T-helper 2 cell treated with Interferon-gamma antibody and Interleukin-4, amounts not matched to agents 5 μg/mL and 100 μg/mL, for 36 hours (primary cell): ENCODE measurements at places on chromosomes 4 and X.

- H3K4me3 ChIP-seq = peak overlapping the region; percentile 84
- H3K27ac ChIP-seq = no peak overlapping the region
- DNase-seq = no peak
- peaks cover 11% of the 10 kb centered on the region for H3K4me1 ChIP-seq
- peaks cover 4% of the 10 kb centered on the region for H3K36me3 ChIP-seq
These were observed 1.1 kb upstream of the UBE2A start for GRCh38 chrX:119573222-119573621.

GRCh38 chr4:119233750-119234149, 21.2 kb downstream of the USP53 start:
- H3K27ac ChIP-seq = peak overlapping the region; percentile 54
- H3K4me3 ChIP-seq = peak overlapping the region; percentile 47

DNA sequence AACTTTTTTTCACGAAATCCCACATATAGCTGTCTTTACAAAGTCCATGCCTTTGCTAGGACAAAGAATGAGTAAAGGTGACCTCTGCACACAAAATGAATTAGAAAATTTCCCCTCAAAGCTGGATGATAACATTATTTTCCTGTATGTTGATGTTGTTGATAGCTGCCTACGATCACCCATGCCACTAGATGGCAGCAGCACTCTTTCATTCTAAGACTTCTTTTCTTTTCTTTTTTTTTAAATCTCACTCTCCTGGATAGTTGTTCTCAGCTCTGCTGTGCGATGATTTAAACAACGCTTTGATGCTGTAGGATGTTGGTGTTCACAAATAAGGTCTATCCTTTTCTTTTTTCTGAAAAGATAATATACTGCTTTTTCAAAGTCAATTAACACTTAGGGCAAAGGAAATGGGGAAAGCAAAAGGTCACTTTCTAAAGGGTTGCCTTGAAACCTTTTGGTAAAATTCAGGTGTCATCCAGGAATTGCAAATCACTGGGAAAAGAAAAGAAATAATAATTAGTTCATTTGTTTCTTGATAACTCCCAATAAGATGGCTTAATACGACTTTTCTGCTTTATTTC, 266.8 kb downstream of the C4orf33 start:
- H3K27me3 ChIP-seq = peaks cover 2% of the 10 kb centered on the region
- peak; percentile 7 for DNase-seq
- no peak overlapping the region for H3K4me3 ChIP-seq
- H3K27ac ChIP-seq = no peak overlapping the region

DNA sequence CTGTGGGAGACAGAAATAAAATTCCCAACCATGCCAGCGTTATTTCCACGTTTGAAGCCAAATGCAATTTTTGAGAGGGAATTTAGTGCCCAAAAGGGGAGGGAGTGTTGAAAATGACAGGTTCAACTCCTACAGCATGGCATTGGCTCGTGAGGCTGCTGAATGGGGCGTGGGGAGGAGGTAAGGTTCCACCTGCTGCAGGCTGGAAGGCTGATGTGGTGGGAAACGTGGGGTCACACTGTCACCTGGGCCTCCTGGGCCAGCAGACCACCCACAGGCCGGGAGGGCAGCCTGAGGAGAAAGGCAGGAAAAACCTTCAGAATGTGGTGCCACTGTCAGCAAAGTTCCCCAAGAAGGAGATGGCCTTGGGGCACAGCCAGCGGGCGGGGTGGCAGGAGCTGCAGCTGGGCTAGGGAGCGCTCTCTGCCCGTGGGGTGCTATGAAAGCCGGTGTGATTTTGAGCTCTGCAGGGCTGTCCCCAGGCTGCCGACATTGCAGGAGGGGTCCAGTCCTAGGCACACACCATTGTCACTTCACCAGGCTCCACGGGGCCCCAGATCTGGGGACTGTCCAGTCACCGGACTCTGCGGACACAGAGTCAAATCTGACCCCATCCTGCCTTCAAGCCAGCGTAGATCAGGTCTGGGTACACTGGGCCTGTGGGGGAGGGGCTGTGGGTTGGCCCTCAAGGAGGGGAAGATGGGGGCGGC, 19.6 kb downstream of the MSANTD1 start:
- no peaks in the 10 kb centered on the region for H3K4me1 ChIP-seq
- peaks cover 14% of the 10 kb centered on the region for H3K27me3 ChIP-seq
- no peaks in the 10 kb centered on the region for H3K36me3 ChIP-seq

DNA sequence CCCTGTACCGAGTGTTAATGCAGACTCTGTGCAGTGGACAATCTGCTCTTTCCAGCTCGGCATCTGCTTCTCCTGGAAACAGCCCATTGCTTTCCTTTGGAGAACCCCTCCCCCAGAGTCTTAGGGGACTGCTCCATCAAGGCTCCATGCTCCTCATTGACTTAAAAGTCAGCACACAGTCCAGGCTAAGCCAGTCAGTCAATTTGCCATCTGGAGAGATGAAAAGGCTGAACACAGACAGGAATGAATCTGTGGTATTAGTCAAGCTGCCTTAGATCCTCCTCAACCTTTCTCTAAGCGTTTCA, 20.3 kb downstream of the ATP8A1 start:
- H3K36me3 ChIP-seq = peaks cover 1% of the 10 kb centered on the region
- H3K27me3 ChIP-seq = no peaks in the 10 kb centered on the region
- H3K4me3 ChIP-seq = no peak overlapping the region
- peaks cover 40% of the 10 kb centered on the region for H3K4me1 ChIP-seq
- no peak overlapping the region for H3K27ac ChIP-seq
- DNase-seq = no peak

GRCh38 chrX:10726647-10727046, 106.3 kb upstream of the MID1 start:
- H3K27me3 ChIP-seq = no peaks in the 10 kb centered on the region
- H3K4me3 ChIP-seq = no peak overlapping the region
- no peaks in the 10 kb centered on the region for H3K36me3 ChIP-seq
- no peaks in the 10 kb centered on the region for H3K4me1 ChIP-seq

DNA sequence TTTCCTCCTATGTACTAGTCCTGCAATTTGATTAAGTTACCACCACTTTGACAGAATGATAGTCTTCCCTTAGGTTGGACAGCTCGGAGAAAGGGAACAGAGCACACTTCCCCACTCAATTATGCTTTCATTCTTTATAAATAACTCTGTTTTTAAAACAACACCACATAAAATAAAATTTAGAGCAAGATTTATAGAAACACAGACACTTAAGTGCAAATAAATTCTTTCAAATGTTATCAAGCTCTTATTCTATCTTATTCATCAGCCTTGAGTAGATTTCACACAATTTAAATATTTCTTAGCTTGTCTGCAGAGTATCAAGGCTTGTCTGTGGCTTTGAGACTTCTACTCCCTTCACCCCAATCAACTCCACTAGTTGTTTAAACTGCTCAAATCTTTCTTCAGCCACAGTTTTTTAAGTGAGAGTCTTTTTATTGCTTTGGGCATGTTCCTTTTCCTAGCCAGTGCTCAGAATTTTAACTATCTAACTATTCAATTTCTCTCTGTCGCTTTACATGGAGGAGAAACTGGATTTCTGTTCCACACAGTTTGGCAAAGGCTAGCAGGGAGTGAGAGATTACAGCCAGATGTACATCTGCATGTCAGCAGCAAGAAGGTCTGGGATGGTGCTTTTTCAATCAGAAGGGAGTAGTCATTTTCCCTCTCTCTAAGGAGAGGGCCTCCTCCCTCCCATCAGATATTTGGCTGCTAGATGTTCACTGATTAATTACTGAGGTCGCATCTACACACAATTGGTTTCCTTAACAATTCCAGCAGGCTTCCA, 53.1 kb upstream of the PLAC1 start:
- H3K27ac ChIP-seq = no peak overlapping the region
- peaks cover 7% of the 10 kb centered on the region for H3K27me3 ChIP-seq
- H3K4me1 ChIP-seq = peaks cover 2% of the 10 kb centered on the region

- H3K27me3 ChIP-seq = no peaks in the 10 kb centered on the region
- peaks cover 4% of the 10 kb centered on the region for H3K4me1 ChIP-seq
- H3K4me3 ChIP-seq = no peak overlapping the region
- peaks cover 65% of the 10 kb centered on the region for H3K36me3 ChIP-seq
These were observed 54.8 kb downstream of the DHX15 start for GRCh38 chr4:24529555-24529954.

- no peaks in the 10 kb centered on the region for H3K27me3 ChIP-seq
- H3K4me3 ChIP-seq = no peak overlapping the region
- H3K4me1 ChIP-seq = no peaks in the 10 kb centered on the region
- no peak overlapping the region for H3K27ac ChIP-seq
- no peaks in the 10 kb centered on the region for H3K36me3 ChIP-seq
These were observed 112.6 kb downstream of the EFNB1 start for GRCh38 chrX:68941385-68941952.

- DNase-seq = no peak
- no peak overlapping the region for H3K27ac ChIP-seq
- no peak overlapping the region for H3K4me3 ChIP-seq
- H3K27me3 ChIP-seq = no peaks in the 10 kb centered on the region
- peaks cover under 1% of the 10 kb centered on the region for H3K4me1 ChIP-seq
These were observed 50.9 kb upstream of the BBS12 start for GRCh38 chr4:122681568-122681967.

- no peak for DNase-seq
- H3K4me3 ChIP-seq = peak overlapping the region; percentile 94
- H3K4me1 ChIP-seq = peaks cover 28% of the 10 kb centered on the region
- H3K27ac ChIP-seq = no peak overlapping the region
- no peaks in the 10 kb centered on the region for H3K27me3 ChIP-seq
These were observed 1.6 kb downstream of the PAPSS1 start for GRCh38 chr4:107718351-107718965.

GRCh38 chr4:3450643-3451042, 8.9 kb downstream of the HGFAC start:
- H3K27me3 ChIP-seq = peaks cover under 1% of the 10 kb centered on the region
- H3K4me1 ChIP-seq = no peaks in the 10 kb centered on the region
- no peak overlapping the region for H3K27ac ChIP-seq
- no peak overlapping the region for H3K4me3 ChIP-seq
- no peak for DNase-seq

DNA sequence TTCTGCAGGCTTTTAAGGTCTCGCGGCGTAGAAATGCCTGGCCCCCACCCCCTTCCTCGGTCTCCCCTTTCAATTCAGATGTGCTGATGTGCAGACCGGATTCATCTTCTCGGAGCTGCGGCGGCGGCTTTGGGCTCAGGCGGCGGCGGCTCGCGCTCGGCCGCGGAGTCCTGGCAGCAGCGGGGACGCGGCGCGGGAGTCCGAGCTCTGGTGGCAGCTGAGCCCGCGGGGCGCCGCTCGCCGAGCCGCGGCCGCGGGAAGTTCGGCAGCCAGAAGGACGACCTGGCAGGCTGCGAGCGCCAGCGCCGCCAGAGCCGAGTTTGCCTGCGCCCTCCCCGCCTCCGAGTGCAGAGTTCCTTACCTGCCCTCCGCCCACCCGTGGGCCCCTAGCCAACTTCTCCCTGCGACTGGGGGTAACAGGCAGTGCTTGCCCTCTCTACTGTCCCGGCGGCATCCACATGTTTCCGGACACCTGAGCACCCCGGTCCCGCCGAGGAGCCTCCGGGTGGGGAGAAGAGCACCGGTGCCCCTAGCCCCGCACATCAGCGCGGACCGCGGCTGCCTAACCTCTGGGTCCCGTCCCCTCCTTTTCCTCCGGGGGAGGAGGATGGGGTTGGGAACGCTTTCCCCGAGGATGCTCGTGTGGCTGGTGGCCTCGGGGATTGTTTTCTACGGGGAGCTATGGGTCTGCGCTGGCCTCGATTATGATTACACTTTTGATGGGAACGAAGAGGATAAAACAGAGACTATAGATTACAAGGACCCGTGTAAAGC, 448 bp downstream of the TLL1 start:
- H3K4me3 ChIP-seq = peak overlapping the region; percentile 18
- H3K4me1 ChIP-seq = no peaks in the 10 kb centered on the region
- H3K27ac ChIP-seq = no peak overlapping the region
- H3K27me3 ChIP-seq = peaks cover 63% of the 10 kb centered on the region
